ENCODE measurements at places on chromosomes 5 and 9.

DNA sequence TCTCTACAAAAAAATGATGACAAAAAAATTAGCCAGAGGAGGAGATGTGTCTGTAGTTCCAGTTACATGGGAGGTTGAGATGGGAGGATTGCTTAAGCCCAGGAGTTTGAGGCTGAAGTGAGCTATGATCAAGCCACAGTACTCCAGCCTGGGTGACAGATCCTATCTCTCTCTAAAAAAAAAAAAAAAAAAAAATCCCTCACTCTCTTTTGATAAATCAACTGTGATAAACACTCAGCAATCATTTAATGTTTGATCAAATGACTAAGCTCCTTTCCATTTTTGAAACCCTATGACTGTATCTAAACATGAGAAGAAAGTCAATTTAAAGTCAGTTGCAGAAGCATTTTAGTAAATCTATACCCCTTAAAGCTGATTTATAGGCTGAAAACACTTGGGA lies 112.1 kb upstream of the IL6ST start:
- no peak for DNase-seq

DNA sequence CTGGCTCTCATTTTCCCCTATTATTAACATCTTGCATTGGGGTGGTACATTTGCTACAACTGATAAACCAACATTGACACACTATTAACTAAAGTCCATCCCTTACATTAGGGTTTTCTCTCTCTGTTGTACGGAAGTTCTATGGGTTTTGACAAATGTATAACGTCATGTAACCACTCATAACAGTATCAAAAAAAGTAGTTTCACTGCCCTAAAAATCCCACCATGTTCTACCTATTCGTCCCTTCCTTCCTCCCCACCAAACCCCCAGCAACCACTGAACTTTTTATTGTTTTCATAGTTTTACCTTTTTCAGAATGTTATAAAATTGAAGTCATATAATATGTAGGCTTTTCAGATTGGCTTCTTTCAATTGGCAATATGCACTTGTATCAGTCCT lies 40.1 kb downstream of the MLLT3 start:
- no peak for DNase-seq

DNA sequence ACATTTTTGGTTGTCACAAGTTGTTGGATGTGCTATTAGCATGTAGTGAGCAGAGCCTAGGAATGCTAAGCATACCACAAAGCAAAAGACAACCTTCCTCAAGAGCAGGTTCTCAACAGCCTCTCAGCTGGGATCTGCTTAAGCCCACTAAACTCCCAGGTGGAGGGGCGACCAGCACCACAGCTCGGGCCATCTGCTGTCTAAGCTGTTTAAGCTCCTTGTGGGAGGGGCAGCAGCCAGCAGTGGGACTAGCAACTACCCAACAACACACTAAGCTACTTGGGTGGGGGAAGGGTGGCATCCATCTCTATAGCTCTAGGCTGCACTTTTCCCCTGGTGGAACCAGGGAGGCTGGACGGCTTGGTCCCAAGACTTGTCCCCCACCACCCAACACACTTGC lies 1052.7 kb upstream of the ARRDC3 start:
- DNase-seq, result no peak

- no peak for DNase-seq
Measured at GRCh38 chr5:34863946-34864345, 25.0 kb downstream of the TTC23L start.

DNA sequence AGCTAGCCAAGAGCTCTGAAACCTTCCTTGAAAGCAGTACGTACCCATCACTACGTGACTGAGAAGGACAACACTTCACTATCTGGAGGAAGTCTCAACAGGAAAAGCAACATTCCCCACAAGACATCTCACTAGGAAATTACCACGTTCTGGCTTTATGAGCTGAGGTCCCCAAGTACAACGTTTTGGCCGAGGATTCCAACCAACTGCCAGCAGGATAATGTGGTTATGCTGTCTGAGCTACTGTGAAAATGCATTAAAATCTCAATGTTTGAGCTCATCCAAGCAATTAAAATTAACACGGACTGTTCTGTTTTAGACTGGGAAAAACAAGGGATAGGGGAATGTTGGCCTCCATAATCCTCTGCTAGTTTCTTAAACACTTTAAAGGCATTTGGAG lies 16.4 kb downstream of the MED27 start:
- DNase-seq, result no peak
